Esophagus muscularis mucosa (tissue), 4 donors: ENCODE measurements at places on chromosomes 4 and X. TPM values are rescaled to one million over a fixed set of nuclear protein-coding genes. Genes with fewer than 3 reads are reported as not detected.

DNA sequence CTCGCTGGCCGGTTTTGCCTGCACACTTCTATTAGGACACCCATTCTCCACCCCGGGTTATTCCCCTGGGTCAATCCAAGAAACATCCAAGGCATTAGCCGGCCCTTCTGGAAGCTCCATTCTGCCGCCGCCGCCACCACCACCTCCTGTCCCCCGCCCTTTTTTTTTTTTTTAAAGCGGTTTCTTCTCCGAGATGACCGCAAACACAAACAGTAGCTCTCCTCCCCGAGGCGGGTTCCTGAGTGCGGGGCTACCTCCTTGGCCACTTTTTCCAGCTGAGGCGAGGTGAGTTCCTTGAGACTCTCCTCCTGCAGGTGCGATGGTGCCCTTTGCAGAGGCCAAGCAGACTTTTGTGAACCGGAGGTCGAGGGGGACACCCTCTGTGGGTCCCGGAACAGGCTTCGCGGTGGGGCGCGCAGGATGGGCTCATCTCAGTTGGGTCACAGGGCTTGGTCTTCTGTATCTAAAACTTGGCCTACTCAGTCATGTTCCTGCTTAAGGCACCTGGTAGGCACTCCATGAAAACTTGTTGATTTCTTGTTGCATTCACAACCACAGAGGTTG lies 930 bp downstream of the NWD2 start:
- no peak for DNase-seq

The DRD5 gene
- total RNA-seq, result not detected

- no peak for DNase-seq
Measured at GRCh38 chr4:185411849-185412248, 13.9 kb downstream of the UFSP2 start.

GRCh38 chr4:124685851-124686250 lies 26.7 kb downstream of the ANKRD50 start:
- DNase-seq, result no peak

The MAMLD1 gene
- 2.5 TPM for total RNA-seq

GRCh38 chr4:183563874-183564273 lies 59.0 kb downstream of the ING2 start:
- DNase-seq, result no peak

DNA sequence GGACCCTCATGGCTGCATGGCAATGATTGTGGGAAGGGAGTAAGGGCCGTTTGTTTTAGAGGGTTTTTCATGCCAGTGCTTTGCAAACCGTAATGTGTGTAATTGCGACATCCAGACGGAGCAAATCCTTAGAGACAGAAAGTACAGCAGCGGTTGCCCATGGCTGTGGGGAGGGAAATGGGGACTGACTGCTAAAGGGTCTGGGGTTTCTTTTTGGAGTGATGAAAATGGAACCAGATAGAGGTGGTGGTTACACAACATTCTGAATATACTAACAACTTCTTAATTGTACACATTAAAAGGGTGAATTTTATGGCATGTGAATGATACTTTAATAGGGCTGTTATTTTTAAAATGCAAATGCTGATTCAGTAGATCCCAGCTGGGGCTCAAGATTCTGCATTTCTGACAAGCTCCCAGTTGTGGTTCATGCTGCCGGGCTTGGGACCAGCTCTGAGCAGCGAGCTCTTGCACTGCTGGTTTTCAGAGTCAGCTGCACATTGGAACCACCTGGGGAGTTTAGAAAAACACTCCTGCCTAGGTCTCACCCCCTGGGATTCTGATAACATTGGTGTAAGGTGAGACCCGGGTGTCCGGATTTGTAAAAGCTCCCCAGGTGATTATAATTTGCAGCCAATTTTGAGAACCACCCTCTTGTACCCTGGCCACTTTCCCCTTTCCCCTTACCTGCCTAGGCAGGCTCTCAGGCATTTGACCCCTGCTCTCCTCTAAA lies 47.7 kb downstream of the PRPS1 start:
- DNase-seq, result no peak

DNA sequence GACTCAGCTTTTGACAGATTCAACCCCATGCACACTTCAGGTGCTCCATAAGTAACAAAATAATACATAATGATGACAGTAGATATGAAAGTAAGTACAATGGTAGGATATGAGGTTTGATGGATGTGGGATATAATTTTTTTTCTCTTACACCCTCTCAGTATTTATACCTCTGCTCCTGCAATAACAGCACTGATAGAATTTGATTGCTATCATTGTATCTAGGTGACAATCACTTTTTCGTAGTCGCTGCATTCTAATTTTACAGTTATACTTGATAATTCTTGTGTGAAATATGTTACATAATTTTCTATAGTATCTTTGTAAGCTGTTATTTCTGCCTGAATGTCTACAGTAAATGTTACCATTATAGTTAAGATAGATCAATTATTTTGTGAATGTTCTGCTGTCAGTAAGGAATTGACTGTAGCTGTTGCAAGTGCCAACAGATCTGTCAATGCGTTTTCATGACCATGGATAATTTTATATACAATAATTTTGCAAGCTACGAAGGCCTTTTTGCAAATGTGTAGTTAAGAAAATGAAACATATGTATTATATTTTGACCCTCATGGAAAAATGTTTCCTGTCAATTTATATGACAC lies 128.9 kb downstream of the BANK1 start:
- DNase-seq, result no peak

The KCNE5 gene
- total RNA-seq, result not detected

GRCh38 chr4:170723171-170723570 lies 633.4 kb upstream of the AADAT start:
- no peak for DNase-seq

- no peak for DNase-seq
Measured at GRCh38 chrX:63761639-63762038, 23.4 kb downstream of the ARHGEF9 start.

- DNase-seq, result no peak
Measured at GRCh38 chr4:185115827-185116232, 27.2 kb upstream of the SLC25A4 start.

DNA sequence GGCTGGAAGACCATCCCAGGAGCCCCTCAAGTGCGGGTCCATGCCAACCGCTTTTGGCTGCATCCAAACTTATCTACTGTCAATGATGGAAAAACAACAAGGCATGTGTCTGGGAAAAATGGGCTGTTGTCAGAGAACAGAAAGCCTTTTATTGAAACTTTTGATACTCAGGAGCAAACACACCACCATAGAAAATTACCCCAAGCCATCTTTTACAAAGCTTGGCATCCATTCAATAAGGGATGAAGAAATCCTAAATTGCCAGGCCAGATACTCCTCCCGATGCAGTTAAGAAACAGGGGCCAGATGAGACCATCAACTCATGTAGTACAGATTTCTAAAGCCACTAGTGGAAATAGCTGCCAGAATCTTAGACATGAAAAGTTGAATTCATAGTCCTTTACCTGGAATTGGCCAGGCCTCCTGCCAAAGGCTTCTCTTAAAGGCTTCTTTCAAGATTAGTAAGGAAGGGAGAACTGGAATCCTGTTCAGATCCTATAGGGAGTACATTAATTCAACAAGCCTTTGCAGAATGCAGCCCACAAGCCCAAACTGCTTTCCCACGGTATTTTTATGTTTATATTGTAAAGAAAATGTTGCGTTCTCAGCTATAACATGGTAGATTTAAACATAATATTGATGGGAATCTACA lies 145.4 kb upstream of the MAP3K15 start:
- no peak for DNase-seq

GRCh38 chr4:1519787-1520661 lies 113.8 kb upstream of the NKX1-1 start:
- no peak for DNase-seq

DNA sequence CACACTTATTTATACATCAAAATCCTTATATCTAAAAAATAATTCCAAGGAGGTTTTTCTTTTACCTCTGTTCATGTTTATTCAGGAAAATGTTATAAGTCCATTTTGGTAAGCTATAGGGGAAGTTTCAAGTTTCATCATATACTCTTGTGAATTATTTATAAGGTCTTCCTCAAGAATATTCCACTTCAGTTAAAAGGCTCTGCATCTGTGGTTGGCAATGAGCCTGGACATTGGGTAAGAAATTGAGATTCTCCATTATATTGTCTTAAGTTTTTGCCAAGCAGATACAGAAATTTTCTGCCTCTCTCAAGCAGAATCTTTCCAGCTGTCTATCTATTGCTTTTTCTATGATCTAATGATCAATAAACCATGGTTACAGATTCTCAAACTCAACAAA lies 641.9 kb downstream of the NLGN4X start:
- no peak for DNase-seq

GRCh38 chr4:6124386-6125102 lies 75.8 kb downstream of the JAKMIP1 start:
- DNase-seq, result no peak

GRCh38 chr4:100268789-100269188 lies 78.5 kb upstream of the DDIT4L start:
- no peak for DNase-seq

GRCh38 chr4:118918388-118918787 lies 29.7 kb downstream of the SYNPO2 start:
- no peak for DNase-seq

GRCh38 chr4:76830964-76831703 lies 66.8 kb downstream of the SOWAHB start:
- DNase-seq, result no peak

- DNase-seq, result no peak
Measured at GRCh38 chr4:787561-787981, 38.4 kb downstream of the CPLX1 start.

DNA sequence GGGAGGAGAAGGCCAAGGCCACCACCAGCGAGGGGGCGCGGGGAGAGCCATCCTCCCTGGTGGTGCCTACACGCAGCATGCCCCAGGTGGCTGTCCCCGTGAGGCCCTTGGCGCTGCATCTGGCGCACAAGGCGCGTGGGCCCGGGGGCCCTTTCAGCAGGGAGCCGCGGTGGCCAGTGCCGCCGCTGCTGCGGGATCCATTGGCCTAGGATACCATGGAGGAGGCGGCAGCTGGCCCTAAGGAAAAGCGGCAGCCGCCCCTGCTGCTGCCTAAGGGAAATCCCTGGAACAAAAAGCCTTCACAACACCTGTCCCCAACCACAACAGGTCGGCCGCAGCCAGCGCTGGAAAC lies 1059.6 kb downstream of the TECRL start:
- DNase-seq, result no peak

The SLC25A5 gene
- total RNA-seq, result 268 TPM

- DNase-seq, result no peak
Measured at GRCh38 chr4:88528861-88529260, 5.3 kb upstream of the PYURF start.

DNA sequence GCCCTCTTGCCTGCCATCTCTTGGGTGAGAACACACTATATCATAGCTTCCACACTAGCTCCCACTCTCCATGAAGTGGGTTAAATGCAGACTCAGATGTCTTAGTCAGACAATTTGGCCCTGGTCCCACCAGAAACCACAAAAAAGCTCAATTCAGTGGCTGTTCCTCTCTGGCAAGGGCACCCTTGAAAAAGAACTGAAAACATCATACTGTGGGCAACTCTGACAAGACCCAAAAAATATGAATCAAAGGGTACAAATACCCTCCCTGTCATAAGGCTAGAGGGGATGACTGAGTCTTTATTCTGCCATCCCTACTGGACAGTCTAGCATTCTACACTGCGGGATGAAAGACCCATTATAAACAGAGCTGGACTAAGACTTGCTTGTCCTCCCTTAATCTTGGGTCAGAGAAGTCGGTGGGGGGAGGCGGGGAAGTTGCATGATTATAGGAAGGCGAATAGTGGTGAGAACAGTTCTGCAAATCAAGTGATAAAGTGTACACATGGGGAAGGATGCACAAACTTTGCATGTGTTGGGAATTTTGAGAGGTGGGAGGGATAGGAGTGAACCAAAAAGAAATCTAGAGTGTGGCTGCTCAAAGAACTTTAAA lies 172.1 kb downstream of the OPHN1 start:
- no peak for DNase-seq

The CENPI gene
- total RNA-seq, result 1.8 TPM

- DNase-seq, result no peak
Measured at GRCh38 chrX:134743091-134743490, 84.8 kb upstream of the PLAC1 start.

GRCh38 chrX:21167011-21167410 lies 207.2 kb upstream of the CNKSR2 start:
- no peak for DNase-seq

The VCX3B gene
- total RNA-seq, result not detected

- DNase-seq, result no peak
Measured at GRCh38 chr4:125350470-125351135, 35.8 kb downstream of the FAT4 start.
